ENCODE measurements at places on chromosomes 1 and 21.

- DNase-seq, result no peak
Measured at GRCh38 chr1:186304982-186305949, 69.8 kb downstream of the TPR start.

GRCh38 chr1:182175361-182175931 lies 113.9 kb upstream of the ZNF648 start:
- no peak for DNase-seq

DNA sequence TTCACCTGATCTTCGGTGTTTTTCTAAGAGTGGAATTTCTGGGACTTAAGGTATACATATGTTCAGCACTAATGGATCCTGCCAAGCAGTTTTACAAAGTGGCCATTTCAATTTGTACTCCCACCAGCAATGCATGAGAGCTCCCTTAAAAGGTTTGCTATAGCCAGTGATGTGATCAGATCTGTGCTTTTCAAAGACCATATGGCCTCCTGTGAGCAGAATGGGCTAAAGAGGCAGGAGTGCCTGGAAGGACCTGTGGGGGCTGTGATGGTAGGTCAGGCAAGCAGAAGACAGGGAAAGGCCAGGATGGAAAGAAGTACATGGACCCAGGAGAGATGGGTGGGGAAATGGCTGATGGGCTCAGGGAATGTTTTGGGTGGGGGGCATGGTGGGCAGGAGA lies 252.7 kb downstream of the DISC1 start:
- no peak for DNase-seq

DNA sequence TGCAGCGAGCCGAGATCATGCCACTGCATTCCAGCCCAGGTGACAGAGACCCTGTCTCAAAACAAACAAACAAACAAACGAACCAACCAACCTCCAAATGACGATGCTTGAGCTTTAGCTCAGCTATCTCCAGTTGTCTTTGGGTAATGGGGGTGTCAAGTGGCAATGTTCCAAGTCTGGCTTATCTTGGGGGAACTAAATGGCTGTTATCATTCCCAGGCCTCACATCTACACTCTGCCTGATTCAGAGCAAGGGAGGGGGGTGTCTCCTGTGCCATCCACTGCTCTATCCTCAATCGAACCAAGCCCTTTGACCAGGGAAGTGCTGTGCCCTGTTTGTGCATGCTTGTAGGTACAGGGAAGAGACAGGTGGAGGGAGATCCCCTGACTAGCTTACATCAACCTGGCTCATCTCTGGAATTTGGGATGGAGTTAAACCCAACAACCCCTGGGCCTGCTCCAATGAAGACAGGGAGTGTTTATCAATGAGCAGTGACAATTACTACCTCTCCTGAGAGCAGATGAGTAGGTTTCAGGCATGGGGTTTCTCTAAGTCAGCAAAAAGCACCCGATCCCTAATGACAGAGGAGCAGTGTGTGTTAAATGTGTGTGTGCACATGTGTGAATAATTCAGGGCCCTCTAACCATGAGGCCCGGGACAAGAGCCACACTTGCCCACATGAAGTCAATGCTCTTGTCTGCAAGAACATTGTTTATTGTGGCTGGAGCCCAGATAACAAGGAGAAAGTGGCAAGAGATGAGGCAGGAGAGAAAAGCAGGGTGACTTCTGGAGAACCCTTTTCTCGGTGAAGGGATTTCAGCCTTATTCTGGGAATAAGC lies 20.3 kb upstream of the IL6R start:
- no peak for DNase-seq

- DNase-seq, result no peak
Measured at GRCh38 chr1:107405236-107405635, 264.4 kb downstream of the NTNG1 start.

DNA sequence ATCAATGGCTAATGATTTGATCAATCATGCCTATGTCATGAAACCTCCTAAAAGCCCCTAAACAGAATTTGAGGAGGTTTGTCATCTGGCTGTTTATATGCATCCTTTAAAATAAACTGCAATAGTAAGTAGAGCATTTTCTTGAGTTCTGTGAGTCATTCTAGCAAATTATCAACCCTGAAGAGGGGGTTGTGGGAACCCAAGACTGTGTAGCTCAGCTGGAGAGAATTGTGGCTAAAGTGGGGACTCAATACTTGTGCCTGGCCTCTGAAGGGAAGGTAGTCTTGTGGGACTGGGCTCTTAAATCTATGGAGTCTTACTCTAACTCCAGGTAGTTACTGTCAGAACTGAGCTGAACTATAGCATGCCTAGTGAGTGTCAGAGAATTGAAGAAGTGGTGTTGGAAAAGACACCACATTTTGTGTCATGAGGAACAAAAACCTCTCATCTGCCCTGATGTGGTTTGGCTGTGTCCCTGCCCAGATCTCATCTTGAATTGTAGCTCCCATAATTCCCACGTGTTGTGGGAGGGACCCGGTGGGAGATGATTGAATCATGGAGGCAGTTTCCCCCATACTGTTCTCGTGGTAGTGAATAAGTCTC lies 402.4 kb downstream of the USH2A start:
- DNase-seq, result no peak

GRCh38 chr1:232861107-232861506 lies 55.9 kb downstream of the MAP10 start:
- no peak for DNase-seq

- DNase-seq, result no peak
Measured at GRCh38 chr1:77382366-77382765, 100.5 kb downstream of the AK5 start.

- DNase-seq, result no peak
Measured at GRCh38 chr1:17834561-17835100, 79.5 kb downstream of the ACTL8 start.

GRCh38 chr1:15063783-15064182 lies 89.8 kb upstream of the TMEM51 start:
- no peak for DNase-seq

- DNase-seq, result peak; percentile 56
Measured at GRCh38 chr1:36585569-36586548, 103.1 kb upstream of the CSF3R start.

- DNase-seq, result no peak
Measured at GRCh38 chr1:40384413-40384762, 10.9 kb downstream of the SMAP2 start.

GRCh38 chr1:32200226-32201010 lies at the start of gene CCDC28B:
TSS of gene CCDC28B (plus strand) at chr1:32200595. CDS start at chr1:32201936, 1,341 bp downstream.
- DNase-seq, result peak; percentile 92

DNA sequence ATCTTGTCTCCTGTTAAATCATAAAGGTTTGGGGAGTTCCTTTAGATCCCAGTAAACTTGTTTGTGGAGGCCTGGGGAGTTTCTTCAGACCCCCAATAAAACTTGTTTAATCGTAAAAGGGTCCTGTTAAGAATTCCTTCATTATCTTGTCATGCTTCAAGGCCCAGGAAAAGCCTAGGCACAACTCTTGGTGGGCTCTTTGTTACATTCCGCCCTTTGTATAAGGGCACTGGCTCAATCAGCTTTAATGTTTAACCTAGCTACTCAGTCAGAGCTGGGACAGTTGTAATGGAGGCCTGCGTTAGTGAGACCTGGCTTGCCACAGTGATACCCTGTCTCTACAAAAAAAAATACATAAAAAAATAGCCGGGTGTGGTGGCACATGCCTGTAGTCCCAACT lies 77.2 kb downstream of the MPZL1 start:
- DNase-seq, result no peak

GRCh38 chr1:17573518-17574041 lies 34.1 kb downstream of the ARHGEF10L start:
- peak; percentile 93 for DNase-seq

DNA sequence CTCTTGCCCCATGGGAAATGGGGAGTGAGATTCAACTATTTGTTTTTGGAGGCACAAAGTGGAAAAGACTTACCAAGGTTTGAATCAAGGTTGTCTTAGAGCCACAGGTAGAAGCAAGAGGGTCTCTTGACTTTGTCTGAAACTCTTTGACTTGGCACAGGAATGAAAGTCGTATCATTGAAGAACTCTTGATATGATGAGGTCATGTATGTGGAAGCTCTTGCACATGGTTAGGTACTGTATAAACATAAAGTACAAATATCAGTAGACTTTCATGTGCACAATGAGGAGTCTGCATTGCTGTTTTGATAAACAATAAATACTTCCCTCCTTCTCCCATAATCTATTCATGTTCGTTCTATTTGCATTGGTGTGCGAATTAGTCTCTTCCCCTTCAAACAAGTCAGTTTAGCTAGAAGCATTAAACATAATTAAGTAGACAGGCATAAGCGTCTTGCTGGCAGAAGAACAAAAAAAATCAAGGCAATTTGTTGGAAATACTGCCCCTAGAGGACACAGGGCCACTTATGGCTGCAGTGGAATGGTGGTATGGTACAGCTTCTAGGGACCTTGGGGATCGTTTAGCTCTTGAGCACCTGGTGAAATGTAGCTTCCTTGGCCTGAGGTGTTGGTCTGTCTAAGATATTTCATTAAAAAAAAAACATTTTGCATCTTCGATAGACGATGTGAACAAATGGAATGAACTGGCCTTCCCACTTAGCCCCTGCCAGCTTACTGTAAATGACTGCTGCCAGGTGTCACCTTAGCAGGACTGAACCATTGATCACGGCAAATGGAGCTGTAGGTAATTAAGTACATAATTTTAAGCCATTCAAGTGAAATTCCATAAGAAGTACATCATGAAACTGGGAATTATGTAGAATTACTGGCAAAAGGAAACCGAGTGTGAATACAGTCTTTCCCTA lies 218.0 kb upstream of the GALNT2 start:
- no peak for DNase-seq

DNA sequence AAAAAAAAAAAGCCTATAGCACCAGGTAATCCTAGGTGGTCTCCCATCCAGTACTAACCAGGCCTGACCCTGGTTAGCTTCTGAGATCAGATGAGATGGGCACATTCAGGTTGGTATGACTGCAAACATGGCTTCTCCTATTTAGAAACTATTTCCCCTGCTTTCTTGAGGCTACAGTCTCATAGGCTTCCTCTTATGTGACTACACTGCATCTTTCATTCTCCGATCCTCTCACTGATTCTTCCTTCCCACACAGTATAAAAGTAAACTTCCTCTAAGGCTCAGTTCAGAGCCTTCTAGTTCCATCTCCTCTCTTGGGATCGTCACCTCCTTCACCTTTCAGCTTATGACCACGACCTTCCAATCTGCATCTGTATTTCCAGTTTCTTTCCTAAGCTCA lies 30.4 kb upstream of the RNF2 start:
- DNase-seq, result no peak

DNA sequence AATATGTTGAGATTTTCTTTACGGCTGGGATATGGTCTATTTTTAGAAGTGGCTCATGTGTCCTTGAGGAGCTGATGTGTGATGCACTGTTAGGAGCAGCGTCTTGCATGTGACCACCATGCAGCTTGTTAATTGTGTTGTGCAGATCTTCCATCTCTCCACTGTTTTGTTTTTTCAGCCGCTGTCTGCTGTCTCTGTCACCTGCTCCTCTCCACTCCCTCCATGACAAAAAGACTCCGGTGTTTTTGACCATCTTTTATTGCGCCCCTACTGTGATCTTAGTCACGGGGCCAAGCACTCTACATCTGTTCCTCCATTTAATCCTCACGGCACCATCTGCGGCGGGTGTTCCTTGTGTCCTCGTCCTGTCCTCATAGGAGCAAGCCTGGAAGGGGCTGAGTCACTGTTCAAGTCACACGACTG lies 51.8 kb downstream of the ADARB1 start:
- DNase-seq, result no peak
